IPS DF 6.9 (cell line): ENCODE measurements at places on chromosomes 1 and 21.

- DNase-seq = no peak
These were observed 82.1 kb downstream of the MT1HL1 start for GRCh38 chr1:236922190-236922589.

GRCh38 chr1:67018574-67018973 is 35.4 kb downstream of the SLC35D1 start:
- DNase-seq = no peak

GRCh38 chr21:29578306-29578705 is 279.6 kb downstream of the BACH1 start:
- DNase-seq = no peak

GRCh38 chr1:164726235-164726634 is 167.3 kb downstream of the PBX1 start:
- no peak for DNase-seq

DNA sequence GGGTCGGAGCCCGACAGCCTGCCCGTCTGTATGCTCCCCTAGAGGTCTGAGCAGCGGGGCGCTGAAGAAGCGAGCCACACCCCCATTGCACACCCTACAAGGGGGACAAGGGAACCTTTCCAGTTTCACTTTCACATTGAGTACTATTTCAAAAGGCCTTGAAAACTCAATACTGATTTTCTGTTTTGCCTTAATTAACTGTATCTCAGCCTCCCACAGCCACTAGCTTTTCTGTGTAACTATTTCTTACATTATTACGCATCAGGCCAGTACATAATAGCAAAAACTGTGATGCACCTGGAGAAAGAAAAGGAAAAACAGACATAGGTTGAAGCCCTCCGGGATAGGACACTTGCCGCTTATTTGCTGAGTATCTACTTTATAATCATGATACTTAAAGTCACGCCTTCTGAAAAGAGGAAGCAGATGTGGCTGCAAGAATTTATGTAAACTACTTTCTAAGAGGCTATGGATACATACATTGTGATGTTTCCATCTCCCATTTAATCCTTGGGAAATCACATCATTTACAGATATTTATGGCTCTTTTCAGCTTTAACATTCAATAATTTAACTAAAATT is 1719.5 kb downstream of the MRPL39 start:
- DNase-seq = no peak
